ENCODE measurements at places on chromosomes 6 and 20.

DNA sequence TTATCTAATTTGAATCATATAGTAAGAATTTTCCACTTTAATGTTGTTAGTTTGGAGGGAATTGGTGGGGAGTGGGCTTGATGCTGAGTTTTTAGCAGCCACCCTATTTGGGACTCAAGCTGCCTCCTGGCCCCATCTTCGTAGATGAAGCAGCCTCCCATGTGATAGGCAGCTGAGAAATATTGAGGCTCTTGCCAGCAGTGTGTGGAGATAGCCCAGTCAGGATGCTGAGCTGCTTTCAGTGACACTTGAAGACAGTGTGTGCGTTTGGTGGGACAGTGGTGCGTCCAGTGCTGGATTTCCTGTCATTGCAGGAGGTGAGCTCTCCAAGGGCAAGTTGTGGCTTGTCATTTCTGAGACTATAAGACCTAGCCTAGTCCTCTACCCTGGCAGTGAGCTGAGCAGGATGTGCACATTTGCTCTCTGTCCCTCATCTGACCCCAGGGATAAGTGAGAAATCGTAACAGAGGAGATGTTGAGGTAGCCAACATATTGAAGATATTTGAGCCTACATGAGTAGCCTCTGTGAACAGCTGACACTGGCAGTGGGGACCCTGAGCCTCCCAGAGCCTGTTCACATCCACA is 47.9 kb upstream of the RNF8 start:
- DNase-seq = no peak

GRCh38 chr6:166910601-166911000 is 45.7 kb downstream of the RNASET2 start:
- no peak for DNase-seq

- no peak for DNase-seq
Observed at GRCh38 chr6:4382362-4382853, 247.0 kb upstream of the ECI2 start.

DNA sequence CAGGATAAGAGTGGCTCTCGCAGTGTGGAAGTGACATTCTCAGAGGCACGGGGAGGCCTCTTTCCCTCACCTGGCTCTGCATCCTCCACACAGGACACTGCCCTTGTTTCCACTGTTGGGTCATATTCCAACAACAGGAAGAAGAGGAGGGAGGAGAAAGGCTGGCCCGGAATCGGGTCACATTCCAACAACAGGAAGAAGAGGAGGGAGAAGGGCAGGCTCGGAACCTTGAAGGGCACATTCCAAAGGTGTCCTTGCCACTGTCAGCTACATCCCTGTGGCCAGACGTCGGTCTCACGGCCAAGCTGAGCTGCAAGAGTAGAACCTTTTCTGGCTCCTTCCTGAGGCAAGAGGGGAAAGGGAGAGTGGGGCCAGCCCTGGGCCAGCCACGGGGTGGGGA is 25.4 kb downstream of the CHRNA4 start:
- DNase-seq = no peak

DNA sequence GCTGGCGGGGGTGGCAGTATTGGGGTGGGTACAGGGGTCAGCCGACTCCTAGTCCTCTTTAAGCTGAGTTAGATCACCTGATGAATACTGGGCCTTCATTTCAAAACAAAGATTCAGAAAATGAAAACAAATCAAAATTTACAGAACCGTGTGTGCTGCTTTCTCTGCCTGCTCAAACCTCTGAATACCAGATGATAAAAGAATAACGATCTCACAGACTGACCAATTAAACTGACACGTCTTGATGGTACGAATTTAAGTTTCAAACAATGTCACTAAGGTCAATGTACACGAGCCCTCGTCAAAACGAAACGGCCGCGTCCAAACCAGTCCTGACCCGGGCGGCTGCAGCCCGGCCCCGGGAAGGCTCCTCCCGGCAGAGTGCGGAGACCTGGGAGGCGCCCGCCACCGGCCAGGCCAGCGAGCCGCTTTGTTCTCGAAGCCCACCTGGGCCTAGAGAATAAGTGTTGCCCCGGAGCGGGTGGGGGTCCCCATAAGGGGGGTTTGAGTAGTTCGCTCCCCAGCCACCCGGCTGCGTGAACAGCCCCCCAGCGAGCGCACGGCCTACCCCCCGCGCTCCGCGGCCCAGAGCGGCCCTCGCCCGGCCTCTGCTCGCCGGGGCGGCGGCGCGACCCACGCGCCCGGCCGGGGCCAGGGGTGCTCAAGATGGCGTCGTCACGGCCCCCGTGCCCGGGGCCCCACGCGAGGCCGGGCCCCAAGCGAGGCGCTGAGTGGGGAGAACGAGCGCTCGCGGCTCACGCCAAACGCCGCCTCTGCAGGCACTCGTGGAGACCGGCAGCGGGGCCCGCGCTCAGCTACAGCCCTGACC is 728 bp downstream of the PSMA7 start:
- peak; percentile 28 for DNase-seq

DNA sequence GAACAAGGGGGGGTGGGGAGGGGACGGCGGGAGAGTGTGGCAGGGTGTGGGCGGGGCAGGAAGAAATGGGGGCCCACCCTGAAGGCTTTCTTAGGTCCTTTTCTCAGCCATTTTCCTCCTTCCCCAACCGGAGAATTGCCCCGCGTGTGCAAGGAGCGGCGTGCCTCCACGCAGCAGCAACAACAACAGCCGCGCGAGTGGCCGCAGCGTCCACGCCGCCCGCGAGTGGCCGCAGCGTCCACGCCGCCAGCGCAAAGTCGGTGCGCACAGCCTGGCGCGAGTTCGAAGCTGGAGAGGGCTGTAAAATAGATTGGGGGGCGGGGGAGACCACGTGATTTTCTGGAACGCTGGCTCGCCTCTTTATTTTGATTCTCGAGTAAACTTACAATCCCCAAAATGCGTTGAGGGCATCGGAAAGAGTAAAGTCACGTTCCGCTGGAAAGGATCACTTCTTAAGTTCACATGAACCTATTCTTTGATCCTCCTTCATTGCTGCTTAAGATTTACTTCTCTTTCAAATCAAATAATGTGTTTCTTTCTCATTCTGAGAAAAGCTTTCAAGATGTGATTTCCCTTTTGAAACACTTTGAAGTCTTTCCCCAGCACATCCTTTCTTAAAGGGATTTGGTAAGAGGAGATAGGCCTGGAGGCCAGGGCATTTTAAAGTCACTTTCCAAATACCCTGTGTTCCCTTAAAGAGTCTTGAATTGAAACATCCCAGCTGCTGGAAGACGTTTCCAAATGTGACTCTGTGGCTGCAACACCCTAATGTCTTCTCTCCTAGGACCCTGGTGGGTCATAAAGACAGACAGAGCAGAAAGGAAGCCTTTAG is 66.7 kb upstream of the ZNF217 start:
- DNase-seq = peak; percentile 41

- DNase-seq = no peak
Observed at GRCh38 chr6:169635345-169635744, 66.5 kb downstream of the WDR27 start.

DNA sequence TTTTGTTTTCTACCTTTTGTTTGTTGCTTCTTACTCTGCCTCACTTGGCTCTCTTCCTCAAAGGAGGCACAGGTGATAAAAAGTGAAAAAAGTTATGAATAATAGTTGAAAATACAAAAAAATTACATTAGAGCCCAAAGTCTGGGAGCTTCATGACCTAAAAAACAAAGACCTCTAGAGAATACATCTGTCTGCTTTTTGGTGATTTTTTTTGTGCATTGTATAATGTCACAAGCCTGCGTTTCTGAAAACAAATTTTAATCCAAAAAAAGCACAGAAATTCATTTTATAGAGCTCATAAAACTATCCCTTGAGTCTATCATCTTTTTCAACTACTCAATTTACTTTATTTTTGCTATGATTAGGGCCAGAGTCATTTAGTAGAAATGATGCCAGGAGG is 41.4 kb upstream of the ARHGAP18 start:
- no peak for DNase-seq

DNA sequence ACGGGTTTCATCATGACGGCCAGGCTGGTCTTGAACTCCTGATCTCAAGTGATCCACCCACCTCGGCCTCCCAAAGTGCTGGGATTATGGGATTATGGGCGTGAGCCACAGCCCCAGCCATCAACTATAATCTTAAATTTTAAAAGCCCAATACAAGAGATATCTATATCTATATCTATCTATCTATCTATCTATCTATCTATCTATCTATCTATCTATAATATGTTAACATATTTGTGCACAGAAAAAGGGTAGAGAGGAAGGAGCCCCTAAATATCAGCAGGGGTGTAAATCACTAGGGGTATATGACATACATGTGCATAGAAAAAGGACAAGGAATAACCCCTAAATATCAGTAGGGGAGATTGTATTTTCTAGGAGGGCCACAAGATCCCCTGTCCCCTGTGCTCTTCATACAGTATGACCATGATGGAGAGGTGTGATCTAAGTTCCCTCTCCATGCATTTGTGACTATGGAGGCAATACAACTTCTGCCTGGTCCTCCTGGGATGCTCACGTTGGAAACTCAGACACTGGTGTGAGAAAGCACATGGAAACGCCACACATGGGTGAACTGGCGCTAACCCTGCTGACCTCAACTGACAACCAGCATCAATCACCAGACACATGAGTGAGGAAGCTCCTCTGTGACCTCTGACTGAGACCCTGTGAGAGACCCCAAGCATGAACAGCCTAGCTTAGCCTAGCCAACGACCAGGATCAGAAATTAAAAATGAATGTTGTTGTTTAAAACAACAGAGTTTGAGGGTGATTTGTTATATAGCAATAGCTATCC is 1.2 kb upstream of the SPATS1 start:
- DNase-seq = no peak

- no peak for DNase-seq
Observed at GRCh38 chr20:52493171-52493721, 301.7 kb upstream of the ZFP64 start.

GRCh38 chr6:7389162-7389450 is 436 bp downstream of the CAGE1 start:
- DNase-seq = no peak

GRCh38 chr6:34051331-34051919 is 94.5 kb downstream of the GRM4 start:
- DNase-seq = no peak

GRCh38 chr20:49165611-49166010 is 22.5 kb downstream of the STAU1 start:
- no peak for DNase-seq

All from OCI-LY7 (cell line).